Endothelial cell of umbilical vein (primary cell): ENCODE measurements at places on chromosomes 16 and 17. TPM values are rescaled to one million over a fixed set of nuclear protein-coding genes. Genes with fewer than 3 reads are reported as not detected.

- no peak for DNase-seq
These were observed 24.5 kb upstream of the ZNF287 start for GRCh38 chr17:16593356-16594102.

DNA sequence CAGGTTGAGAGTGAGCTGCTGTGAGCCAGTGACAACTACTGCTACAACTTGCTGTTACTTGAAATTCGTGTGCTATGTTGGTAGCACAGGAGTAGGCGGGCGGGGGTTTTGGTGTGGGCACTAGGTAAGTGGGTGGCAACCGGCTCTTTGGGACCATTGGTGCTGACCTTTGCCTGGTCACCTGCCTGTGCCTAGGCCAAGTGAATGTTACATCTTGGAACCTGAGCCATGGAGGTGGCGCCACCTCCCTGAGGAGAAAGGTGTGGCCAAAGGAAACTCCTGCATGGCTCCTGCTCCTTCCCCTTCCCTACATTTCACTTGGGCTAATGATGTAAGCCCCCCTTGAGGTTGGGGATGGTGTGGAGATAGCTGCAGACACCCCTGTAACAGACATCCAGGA is 25.4 kb upstream of the ARHGAP23 start:
- no peak for DNase-seq

GRCh38 chr17:45889579-45889978 is 4.8 kb upstream of the MAPT start:
- DNase-seq: no peak

Gene PRPSAP2
- total RNA-seq: 34.6 and 38.5 TPM in 2 replicates
